Coronary artery (tissue), 2 donors: ENCODE measurements at places on chromosomes 5 and 9.

DNA sequence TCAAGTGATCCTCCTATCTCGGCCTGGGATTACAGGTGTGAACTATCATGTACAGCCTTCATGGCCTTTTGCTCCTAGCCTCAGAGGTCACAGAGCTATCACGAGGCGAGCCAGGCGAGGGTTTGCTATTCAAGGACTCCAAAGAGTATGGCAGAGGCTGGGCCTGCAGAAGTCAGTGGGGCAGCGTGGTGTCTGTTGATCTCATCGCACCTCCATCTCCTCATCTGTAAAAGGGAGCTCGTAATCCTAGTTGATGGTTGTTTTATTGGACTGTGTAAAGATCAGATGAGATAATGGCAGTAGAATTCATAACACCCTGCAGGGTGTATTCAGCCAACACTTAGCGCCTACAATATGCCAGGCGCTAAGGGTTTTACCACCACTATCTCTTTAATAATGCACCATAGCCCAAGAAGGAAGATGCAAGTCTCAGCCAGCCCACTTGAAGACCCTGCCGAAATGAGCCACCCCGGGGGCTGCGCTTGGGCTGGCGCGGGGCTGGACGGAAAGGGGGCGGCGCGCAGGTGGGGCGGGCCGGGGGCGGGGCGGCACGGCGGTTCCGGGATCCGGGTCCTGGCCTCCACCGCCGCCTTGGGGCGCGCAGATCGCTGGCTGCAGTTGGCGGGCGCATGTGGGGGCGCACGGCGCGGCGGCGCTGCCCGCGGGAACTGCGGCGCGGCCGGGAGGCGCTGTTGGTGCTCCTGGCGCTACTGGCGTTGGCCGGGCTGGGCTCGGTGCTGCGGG, at the start of gene GALNT12:
Gene GALNT12 (plus strand): TSS at position 601 of the 744 bp plus-strand sequence. CDS start 29 bp downstream, at position 630.
- no peak for DNase-seq

DNA sequence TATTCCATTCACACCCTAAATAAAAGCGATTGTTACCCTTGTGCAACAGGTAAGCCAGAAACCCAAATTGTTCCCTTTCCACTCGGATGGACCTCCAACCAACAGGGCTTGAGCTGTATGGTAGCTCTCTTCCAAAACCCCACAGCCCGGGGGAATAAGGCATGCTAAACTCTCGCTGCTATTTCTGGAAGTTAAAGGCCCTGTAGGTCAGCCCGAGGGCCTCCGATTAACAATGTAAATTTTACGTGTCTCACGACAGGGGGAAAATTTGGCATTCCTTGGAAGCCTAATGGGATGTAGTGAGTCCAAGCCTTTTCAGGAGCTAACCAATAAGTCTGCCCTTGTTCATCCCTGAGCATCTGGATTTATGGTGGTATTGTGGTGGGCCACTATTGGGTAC, 26.0 kb downstream of the CNOT8 start:
- DNase-seq = no peak

- DNase-seq = no peak
Measured at GRCh38 chr5:54539001-54539400, 21.4 kb downstream of the SNX18 start.

DNA sequence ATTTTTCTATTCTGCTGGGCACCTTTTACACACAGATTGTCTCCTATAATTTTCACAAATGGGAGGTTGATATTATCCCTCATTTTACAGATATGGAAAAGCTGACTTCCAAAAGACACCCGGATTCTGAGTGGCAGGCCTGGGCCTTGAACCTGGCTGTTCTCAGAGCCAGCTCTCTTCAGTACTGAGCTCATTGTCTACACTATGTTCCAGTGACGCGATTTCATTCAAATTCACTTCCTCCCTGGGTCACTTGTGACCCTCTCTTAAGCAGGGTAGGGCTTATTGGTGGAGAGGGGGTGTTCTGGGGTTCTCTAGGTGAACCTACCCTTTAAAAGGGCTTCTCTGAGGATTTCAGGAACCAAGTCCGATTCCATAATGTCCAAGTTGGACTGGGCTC, 70.2 kb downstream of the ANKRD33B start:
- no peak for DNase-seq

DNA sequence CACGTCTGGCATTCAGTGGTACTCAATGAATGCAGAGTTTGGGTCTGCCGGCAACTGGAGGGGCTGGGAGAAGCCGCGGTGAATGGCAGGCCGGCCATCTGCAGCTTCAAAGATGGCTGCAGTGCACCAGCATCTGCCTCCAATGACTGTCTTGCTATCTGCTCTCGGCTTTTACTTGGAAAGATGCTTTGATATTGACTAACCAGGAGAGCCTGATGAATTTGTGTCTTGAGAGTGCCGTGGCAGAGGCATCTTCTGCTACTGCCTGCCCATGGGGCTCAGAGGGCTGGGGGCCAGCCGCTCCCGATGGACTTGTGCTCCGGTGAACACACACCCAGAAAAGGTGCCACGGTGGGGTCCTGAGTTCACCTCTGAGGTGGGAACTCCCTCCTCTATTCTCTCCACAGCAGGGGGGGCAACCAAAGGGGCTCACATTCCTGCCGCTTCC, 164.5 kb downstream of the COL23A1 start:
- DNase-seq = peak; percentile 73

- no peak for DNase-seq
Measured at GRCh38 chr5:143119881-143120341, 283.6 kb downstream of the NR3C1 start.

DNA sequence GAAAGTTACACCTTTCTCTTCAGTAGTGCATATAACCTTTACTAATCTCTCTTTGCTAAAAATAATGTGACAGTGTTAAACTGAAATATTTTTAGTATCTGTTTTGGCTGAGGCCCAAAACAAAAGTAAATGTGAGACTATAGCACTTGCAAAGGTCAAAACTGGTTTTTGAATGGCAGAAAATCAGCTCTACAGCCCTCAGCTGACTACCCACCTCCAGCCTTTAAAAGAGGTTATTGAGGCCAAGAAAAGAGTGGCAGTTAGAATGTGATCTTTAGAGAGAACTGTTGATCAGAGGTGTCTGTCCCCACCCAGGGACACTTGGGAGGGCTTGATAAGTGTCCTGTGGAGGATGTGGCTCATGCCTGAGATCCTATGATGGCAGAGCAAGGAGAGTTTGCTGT, 30.9 kb downstream of the PRKACG start:
- no peak for DNase-seq

DNA sequence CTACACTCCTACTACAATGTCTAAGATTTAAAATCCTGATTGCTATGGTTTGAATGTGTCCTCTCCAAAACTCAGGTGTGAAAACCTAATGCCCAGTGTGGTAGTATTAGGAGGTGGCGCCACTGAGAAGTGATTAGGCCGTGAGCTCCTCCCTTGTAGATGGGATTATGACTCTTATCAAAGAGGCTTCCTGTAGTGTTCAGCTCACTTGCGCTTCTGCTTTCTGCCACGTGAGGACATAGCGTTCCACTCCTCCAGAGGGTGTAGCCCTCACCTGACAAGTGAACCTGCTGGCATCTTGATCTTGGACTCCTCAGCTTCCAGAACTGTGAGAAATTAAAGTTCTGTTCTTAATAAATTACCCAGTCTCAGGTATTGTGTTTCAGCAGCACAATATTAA, 33.0 kb upstream of the WHRN start:
- DNase-seq = no peak

DNA sequence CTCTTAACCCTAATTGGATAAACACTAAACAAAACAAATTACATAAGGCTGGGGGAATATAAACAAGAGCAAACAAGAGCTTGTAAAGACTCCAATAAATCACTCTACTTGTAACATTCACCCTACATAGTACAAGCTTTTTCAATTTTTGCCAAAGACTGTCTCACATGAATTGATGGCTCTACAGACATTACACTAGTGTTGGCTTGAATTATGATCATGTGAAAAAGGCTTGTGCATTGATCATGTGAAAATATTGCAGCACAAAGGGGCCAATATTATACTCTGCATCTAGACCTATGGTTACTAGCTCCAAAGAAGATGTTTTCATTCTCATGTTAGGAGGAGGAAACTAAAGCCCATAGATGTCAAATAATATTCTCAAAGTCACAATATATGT, 212.6 kb downstream of the MCTP1 start:
- DNase-seq = no peak

- no peak for DNase-seq
Measured at GRCh38 chr5:37090781-37091180, 158.4 kb downstream of the CPLANE1 start.

DNA sequence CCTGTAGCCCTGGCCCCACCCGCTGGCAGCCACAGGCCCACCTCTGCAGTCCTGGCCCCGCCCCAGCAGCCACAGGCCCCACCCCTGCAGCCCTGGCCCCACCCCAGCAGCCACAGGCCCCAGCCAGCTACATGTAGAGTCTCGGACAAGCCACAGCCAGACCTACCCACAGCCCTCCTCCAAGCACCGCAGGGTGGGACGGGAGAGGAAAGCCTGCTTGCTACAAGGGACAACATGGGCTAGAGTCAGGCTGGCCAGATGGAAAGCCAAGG, 49.5 kb upstream of the SARDH start:
- no peak for DNase-seq

- no peak for DNase-seq
Measured at GRCh38 chr9:94018628-94019027, 63.5 kb upstream of the BARX1 start.

DNA sequence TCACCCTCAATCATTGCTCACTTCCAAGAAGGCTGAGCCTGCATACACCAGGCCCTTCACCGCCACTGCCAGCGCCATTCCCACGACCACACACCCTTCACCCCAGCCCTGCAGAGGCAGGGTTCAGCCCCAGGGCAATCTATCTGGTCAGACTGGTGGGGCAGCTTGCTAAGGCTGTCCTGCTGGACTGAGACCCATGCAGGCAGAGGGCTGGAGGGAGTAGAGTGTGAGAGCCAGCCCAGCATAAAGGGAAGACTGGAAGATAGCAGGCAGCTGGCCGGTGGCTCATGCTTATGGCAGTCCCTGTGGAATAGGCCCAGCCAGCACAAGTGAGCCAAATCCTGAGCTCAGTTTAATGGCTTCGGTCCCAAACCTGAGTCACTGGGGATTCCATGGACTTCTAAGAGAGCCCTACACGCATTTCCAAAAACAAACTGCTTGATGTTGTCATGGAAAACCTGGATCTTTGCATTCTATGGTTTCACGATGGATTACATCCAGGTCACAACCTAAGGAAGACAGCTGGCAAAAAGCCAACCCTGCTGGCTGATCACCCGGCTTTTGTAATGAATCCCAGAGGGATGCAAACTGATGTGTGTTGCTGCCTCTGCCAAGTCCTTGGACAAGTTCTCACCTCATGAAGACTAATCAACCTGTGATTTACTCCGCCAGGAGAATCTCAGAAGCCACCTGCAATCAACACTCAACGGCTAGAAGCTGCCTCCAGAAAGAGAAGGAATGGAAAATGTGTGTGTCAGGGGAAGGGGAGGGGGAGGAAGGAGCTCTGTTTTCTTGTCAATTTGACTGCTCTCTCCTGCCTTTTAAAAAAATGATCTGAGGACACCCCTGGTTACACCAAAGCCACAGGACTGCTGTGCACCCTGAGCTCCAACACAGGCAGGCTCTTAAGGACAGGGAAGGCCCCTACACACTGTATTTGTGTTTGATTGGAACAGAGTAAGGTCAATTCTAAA, 143.6 kb downstream of the LHFPL2 start:
- DNase-seq = peak; percentile 95

DNA sequence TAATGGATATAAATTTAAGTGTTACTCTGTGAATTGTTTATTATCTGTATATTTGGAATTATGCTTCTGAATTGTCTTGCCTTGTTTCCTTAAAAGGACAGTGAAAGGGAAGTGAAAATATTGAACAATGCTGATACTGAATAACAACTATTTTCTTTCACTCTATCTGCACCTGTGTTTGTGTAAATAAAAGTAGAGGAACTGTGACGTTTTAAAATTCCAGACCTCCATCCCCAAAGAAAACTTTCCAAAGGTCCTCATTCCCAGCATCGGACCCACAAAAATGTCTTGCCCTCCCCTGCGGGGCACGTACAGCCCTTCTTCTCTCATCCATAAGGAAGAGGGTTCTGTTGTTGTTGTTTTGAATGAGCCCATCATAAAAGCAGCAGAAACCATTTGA, 100.0 kb downstream of the NLN start:
- no peak for DNase-seq

DNA sequence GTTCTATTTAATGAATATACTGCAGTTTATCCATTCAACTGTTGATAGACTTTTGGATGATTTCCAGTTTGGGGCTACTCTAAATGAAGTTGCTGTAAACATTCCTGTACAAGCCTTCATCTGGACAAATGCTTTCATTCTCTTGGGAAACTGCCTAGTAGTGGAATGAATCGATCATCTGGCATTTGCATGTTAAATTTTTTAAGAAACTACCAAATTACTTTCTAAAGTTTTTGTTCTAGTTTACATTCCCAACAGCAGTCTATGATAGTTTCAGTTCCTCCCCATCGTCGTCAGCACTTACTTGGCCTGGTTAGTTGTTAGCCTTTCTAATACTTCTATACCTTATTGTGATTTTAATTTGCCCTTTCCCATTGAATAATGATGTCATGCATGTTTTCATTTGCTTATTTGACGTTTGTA, 306.3 kb downstream of the FER start:
- DNase-seq = no peak

DNA sequence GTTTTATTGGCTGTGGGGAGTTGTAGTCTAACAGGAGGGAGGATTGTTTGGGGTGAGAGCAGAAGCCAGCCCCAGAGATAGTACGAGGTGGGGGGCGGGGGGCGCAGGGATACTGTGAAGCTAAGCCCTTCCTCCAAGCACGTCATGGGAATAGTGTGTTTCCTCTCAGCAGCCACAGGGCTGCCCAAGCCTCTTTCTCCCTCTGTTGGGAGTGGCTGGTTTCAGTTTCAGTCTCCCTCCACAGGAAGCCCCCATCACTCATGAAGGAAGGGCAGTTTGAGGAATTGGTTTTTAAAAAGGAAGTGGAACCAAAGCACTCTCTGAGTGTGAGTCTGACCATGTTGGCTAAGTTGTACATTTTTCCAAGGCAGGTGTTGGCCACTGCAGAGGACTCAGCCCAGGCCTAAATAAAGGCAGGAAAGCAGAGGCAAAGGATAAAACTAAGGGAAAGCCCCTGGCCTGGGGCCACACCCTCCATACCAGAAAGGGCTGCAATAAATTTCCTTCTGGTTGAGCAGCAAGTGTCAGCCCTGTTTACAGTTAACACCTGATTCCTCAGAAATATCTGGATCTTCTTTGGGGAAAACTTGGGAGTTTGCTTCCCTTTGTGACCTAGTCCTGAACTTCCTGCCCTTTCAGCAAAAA, 3.2 kb downstream of the RAB24 start:
- DNase-seq = peak; percentile 72

DNA sequence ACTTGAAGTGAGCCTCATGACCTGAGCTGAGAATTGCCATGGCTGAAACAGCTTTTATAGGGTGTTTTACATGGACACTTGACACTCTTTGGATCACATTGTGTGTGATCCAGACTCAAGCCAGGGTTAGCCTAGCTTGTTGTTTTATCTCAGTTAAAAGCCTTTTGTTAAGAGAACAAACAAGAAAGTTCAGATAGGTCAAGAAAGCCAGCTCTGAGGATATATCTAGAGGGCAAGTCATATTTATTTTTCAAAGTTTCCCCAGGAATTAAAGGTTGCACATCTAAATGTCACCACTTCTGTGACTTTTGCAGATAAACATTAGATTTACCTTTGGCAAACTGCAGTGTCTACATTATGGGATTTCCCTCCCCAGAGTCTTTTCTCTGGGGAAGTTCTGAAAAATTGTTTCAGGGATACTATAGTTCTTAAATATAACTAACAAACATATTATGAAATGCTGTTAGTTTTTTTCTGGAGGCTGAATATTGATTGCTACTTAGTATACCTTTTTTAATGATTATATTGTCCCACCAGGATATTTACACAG, 134.5 kb downstream of the C9orf152 start:
- no peak for DNase-seq
